Epithelial cell of alveolus of lung (primary cell): ENCODE measurements at places on chromosomes 13 and 19. TPM values are rescaled to one million over a fixed set of nuclear protein-coding genes. Genes with fewer than 3 reads are reported as not detected.

NTN5 gene
- total RNA-seq: 0.72 TPM in 1 of 2 replicates, not detected in the other

SMARCA4 gene
- total RNA-seq: 58.4 and 80.3 TPM in 2 replicates

KLK4 gene
- total RNA-seq: not detected in 2 replicates

ILF3 gene
- total RNA-seq: 91.3 and 103 TPM in 2 replicates

SYT5 gene
- 0.08 and 0.26 TPM in 2 replicates for total RNA-seq

OVOL3 gene
- total RNA-seq: not detected in 2 replicates

HSPB6 gene
- total RNA-seq: 11.1 and 66.8 TPM in 2 replicates

UBE2L5 gene
- not detected in 2 replicates for total RNA-seq

GPR18 gene
- total RNA-seq: not detected in 2 replicates

ZNF112 gene
- total RNA-seq: 2.3 and 4.3 TPM in 2 replicates
